ENCODE measurements at places on chromosomes 11 and 22. TPM values are rescaled to one million over a fixed set of nuclear protein-coding genes. Genes with fewer than 3 reads are reported as not detected.

GRCh38 chr22:38481162-38481870, 13.4 kb downstream of the KDELR3 start:
- H3K27me3 ChIP-seq = no peaks in the 10 kb centered on the region
- H3K27ac ChIP-seq = peak overlapping the region; percentile 54
- H3K4me3 ChIP-seq = no peak overlapping the region
- no peak for DNase-seq
- peaks cover 11% of the 10 kb centered on the region for H3K4me1 ChIP-seq

MS4A3 gene
- not detected for total RNA-seq

DNA sequence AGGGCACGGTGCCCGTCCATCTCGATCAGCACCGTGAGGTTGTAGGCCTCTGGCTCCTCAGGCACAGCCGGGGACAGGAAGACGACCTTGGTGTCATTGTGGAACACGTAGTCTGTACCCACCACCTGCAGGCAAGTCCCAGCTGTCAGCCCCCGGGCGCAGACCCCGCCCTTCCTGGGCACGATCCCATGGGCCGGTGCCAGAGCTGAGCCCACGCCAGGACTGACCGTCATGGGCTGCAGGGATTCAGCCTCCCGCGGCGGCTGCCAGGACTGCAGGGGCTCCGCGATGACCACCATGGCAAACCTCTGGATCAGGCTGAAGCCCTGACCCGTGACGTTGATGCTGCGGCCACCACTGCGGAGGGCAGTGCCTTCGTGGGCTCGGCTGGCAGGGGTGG, 11.8 kb upstream of the MAPK11 start:
- H3K27me3 ChIP-seq = no peaks in the 10 kb centered on the region
- no peak overlapping the region for H3K4me3 ChIP-seq
- H3K27ac ChIP-seq = no peak overlapping the region
- no peaks in the 10 kb centered on the region for H3K36me3 ChIP-seq

OR10G6 gene
- total RNA-seq = not detected

DNA sequence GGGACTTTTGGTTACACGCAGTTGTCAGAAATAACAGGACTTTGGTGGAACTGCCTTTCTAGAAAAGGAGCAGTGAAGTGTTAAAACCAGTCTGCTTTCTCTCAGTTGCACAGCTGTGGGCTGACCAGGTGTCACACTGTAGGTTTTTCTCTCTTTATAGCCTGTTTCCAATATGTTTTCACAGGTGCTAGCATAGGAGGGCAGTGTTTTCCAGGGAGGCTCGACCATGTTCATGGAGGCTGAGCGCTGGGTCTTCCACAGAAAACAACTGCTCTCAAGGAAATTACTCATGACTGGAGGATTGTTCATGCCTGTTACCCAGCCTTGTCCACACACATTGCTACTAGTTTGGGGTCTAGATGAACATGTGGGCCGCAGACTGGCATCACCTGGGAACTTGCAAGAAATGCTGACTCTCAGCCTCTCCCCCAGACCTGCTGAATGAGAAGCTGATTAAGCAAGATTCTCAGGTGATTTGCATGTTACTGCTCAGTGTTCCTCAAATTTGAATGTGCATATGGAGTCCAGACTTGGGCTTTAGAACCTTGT, 157.7 kb downstream of the MAML2 start:
- H3K36me3 ChIP-seq = peaks cover 11% of the 10 kb centered on the region
- H3K27ac ChIP-seq = no peak overlapping the region
- no peak for DNase-seq
- H3K27me3 ChIP-seq = no peaks in the 10 kb centered on the region
- no peak overlapping the region for H3K4me3 ChIP-seq

CBL gene
- 53.9 TPM for total RNA-seq

DNA sequence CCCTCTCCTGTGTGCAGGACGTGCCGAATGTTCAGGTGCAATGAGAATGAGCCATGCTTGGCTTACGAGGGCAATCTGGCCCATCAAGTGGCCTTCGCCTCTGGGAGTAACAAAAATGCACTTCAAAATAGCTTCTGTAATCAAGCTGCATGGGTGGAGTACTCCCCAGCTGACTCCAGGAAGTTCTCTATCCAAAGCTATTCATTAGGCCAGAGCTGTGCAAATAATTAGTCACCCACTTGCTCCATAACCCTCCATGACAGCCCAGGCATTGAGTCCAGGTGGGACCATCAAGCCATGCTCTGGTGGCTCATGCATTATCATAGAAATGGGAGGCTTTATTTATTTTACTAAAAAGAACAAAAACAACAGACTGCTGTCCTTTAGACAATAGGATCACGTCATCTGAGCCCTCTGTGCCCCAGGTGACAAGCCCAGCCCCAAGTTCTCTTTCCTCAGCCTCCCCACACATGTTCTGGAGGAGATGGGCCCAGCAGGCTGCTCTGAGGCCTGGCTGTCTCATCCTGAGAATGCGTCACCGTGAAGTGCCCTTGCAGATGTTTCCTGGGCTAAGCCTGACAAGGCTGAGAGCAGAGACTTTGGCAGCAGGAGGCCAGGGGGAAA, 244.7 kb downstream of the ETS1 start:
- peak overlapping the region; percentile 98 for H3K27ac ChIP-seq
- peak; percentile 62 for DNase-seq
- H3K4me1 ChIP-seq = peaks cover 78% of the 10 kb centered on the region
- H3K36me3 ChIP-seq = peaks cover 24% of the 10 kb centered on the region

Data from activated CD4-positive, alpha-beta T cell treated with anti-CD3 and anti-CD28 coated beads, Interleukin-2, amount 10 ng/mL, durations not matched to agents 7 days and 5 days (primary cell).